BJ (cell line): ENCODE measurements at places on chromosomes 7 and 10.

- no peak for DNase-seq
Observed at GRCh38 chr7:153454306-153454705, 597.9 kb upstream of the DPP6 start.

GRCh38 chr10:132195366-132196075 is 8.8 kb downstream of the DPYSL4 start:
- no peak for DNase-seq

- no peak for DNase-seq
Observed at GRCh38 chr7:108046952-108047506, 44.1 kb upstream of the LAMB1 start.

DNA sequence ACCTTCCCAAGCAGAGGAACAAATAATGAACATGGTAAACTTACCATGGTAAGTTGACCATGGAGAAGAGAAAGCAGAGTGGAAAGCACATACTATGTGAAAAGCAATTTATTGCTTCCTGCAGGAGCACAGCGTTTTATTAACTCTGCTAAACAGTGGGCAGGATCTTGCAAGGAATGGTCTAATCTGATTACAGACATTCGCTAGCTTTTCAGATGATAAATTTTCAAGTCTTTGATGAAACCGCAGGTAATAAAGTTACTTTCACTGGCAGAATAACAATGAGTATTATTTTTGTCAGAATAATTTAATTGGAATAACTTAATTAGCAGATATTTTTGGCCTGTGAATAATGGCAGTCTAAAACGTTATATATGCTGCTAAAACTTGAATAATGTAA is 89.6 kb upstream of the HGF start:
- no peak for DNase-seq

DNA sequence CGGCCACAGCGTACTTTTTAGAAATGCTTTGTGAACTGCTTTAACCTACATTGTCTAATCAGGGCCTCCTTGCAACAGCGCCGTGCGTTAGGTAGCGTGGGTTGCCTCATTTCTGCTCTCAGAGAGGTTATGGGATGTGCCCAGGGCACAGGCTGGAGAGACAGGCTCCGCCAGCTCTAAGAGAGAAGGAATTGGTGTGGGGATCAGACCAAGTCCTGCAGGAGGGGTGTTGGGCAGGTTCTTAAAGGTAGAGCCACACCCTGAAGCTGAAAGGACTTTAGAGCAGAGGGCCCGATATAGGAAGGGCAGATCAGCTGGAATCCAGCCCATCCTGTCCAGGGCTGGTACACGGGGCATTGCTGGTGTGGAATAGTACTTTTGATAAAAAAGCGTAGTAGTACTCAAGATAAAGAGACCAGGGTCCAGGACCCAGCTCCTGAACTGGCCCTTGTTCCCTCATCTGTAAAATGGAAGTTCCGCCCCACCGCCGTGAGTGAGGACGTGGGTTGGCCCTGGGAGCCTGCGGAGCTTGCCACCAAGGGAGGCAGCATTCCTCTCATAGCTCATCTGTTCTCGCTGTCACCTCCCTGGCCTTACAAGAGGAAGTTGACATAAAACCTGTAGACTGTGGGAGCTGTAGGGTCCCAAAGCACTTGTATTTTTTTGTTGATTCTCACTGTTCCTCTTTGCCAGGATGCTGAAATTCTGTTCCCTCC is 37.2 kb downstream of the TMEM120A start:
- no peak for DNase-seq

- DNase-seq, result no peak
Observed at GRCh38 chr10:24503461-24504320, 220.0 kb downstream of the ARHGAP21 start.

DNA sequence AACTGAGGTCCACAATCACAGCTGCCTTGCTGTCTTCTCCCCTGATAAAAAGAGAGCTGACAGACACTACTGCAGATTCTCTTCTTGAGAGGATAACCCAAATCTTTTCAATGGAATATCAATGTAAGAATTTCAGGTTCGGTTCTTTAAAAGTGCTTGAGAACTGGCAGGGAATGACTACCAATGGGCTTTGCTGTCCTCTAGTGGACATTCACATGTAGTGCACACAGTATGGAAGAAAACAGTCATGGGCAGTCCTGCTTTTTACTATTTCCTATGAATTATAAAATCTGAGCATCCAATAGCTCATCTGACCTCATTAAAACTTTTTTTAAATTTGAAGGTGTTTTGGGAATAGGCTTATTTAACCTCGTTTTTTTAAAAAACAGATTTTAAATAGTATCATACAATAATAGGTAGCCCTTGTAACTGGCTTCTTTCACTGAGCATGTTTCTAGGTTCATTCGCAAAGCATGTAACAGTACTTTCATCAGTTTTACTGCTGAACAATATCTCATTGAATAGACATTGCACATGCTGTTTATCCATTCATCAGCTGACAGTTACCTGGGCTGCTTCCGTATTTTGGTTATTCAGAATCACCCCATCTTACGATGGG is 18.3 kb downstream of the FZD9 start:
- no peak for DNase-seq

DNA sequence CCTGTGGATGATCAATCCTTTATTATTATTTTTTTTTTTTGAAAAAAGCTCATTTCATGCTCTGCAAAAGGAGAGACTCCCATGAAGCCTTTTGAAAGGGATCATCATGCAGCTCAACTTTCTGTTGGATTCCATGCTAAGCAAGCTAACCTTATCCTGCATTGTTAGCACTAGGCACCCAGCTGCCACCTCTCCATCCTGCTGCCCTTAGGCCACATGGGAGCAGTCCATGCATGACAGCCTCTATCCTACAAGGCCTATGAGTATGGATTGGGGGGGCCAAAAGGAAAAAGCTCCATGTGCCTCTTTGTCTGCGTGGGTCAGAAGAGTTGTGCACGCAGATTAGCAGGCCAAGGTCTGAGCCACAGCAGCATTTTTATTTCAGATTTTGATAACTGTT is 19.2 kb downstream of the SMNDC1 start:
- DNase-seq, result no peak

DNA sequence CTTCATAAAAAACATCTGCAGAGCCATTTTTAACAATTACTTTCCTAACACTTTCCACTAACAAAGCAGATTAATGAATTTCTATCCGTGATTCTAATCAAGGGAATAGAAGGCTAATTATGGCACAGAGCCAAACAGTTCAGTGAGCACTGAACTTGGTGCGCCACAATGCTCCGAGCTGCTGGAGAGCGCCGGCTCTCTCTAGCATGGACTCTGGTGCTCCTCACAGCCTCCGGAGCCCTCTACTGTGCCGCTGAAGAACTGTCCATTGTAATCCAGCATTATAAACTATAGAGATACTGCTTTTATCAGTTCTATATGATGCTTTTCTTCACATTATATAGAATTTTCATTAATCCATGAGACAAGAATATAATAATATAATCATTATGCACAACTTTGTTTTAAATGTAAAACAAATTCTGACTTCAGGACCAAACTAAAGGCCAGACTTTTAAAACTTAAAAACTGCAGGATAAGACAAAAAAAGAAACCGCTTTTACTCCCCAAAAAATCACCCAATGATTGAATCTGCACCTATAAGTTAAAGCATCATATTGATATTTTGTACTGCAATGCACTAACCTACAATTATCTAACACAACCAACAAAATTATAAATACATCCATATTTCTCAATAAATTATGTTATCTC is 123.6 kb downstream of the RNF32 start:
- no peak for DNase-seq

DNA sequence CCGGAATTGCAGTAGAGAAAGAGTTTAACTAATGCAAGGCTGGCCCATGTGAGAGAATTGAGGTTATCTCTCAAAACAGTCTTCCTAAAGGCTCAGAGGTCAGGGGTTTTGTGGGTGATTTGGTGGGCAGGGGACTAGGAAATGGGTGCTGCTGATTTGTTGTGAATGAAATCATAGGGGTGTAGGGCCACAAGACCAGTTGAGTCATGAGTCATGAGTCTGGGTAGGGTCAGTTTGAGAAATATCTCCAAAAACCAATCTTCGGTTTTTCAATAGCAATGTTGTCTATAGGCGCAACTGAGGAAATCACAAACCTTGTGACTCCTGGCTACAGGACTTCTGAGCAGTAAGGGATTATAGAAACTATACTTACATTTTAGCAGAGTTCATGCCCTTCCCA is 460.0 kb upstream of the NRP1 start:
- no peak for DNase-seq

DNA sequence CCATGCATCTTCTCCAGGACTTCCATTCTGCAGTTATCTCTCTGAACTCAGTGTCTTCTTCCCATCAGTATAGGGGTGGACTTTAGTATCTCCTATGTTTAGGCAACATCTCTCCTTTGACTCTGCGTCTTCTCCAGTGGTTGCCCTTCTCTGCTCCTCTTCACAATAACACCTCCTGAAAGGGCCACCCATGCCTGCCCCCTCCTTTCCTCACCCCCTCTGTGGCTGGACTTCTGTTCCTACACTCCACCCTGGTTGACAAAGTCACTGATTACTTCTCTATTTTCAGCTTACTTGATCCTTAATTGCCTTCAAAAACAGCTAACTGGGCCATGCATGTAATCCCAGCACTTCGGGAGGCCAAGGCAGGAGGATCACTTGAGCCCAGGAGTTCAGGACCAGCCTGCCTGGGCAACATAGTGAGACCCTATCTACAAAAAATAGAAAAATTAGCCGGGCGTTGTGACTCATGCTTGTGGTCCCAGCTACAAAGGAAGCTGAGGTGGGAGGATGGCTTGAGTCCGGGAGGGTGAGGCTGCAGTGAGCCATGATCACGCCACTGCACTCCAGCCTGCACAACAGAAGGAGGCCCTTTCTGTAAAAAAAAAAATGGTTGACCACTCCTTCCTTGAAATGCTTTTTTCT is 13.7 kb downstream of the SRGN start:
- no peak for DNase-seq

GRCh38 chr10:86956848-86957448 is 467 bp downstream of the MMRN2 start:
- DNase-seq, result no peak

DNA sequence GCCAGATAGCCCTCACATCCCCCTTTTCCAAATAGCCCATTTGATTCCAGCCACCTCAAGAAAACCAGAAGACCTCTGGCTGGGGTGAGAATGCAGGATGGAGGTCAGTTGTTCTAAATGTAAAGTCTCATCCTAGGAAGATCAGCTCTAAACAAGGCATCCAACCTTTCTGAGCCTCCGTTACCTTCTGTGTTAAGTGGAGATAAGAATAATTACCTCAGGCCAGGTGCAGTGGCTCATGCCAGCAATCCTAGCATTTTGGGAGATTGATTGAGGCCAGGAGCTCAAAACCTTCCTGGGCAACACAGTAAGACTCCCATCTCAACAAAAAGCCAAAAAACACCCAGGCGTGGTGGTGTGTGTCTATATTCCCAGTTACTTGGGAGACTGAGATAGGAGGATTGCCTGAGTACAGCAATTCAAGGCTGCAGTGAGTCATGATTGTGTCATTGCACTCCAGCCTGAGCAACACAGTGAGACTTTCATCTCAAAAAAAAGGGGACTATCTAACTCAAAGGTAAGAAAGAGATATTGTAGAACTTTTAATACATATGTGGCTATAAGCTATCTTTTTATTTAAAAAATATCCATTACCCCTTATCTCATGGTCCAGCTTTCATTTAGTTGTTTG is 43.5 kb downstream of the PRTFDC1 start:
- DNase-seq, result no peak

DNA sequence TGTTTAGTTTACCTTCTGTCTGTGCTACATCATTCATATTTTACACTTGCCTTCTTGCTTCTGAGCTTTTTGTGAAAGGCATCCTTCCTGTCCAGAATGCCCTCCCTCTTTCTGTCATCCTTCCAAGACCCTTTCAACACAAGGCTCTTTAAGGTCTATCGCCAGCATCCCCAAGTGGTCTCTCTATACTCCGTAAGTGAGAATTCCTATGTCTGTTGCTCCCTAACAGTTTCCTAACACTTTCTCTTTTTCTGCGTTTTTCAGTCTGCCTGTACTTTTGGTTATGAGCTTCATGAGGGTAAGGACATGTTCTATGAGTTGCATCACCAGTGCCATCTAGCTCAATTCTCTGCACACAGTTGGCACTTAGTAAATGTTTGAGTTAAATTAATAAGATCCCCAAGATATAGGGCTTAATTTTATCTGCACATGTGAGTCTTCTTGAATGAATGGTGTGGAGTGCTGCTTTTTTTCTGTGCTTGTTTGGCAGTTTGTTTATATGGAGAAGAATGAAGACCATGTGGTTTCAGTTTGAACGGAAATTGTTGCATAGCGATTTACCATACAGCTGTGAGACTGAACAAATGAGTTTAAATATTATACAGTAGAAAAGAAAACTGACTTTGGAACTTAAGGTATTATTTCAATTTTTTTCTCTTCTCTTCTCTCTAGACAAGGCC is 29.4 kb downstream of the RABGEF1 start:
- DNase-seq, result no peak

GRCh38 chr7:82179311-82179710 is 264.3 kb downstream of the CACNA2D1 start:
- no peak for DNase-seq

DNA sequence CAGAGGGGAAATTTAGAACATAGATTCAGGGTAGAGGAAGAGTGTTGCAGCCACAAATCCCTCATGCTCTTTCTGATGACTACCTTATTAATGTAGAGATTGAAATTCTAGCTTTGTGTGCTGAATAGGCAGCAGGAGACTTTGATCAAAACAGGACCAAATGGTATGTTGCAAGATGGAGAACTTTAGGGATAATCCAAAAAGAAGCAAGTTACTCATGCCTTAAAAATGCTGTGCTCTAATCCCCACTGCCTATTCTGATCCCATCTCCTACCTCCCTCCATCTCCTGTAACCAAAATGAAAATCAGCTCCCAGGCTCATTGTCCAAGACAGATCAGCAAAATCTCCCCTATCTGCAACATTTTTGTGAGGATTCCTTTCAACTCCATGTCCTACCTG is 31.3 kb downstream of the CH25H start:
- DNase-seq, result no peak

DNA sequence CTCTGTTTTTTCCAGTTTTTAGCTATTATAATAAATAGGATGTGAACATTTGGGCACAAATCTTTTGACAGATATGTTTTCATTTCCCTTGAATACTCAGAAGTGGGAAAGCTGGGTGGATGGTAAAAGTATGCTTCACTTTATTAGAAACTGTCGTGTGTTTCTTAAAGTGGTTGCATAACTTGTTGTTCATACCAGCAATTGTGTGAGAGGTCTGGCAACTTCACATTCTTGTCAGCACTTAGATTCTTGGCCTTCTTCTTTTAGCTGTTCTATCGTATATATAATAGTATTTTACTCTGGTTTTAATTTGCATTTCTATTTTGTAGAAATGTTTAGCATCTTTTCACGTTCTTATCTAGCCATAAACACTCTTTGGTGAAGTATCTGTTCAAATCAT is 894.4 kb downstream of the KCNMA1 start:
- no peak for DNase-seq

DNA sequence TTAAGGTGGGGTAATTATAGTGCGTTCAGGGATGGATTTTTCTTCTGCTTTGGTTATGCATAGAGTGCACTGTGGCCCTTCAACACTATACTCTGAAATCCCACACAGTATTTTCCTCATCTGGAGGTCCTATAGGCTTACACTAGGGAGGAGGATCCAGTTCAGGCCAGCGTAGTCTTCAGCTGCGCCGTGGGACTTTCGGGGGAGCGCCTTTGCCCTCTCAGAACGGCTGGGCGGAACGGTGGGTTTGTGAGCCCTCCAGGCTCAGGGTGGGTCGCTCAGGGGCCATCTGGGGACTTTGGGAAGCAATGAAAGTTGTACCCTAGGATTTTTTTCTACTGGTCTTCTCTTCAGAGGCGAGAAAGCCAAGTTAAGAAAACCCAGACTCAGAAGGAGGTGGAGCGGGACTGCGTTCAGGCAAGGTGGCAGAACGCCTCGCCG is 652 bp upstream of the VPS26A start:
- DNase-seq, result peak; percentile 7

- no peak for DNase-seq
Observed at GRCh38 chr7:17651341-17651740, 289.0 kb downstream of the SNX13 start.
